ENCODE measurements at places on chromosomes 3 and 15.

GRCh38 chr3:67648229-67648628, 6.2 kb downstream of the SUCLG2 start:
- ATAC-seq: no peak

- peak; percentile 82 for ATAC-seq
These were observed 251.4 kb upstream of the ROPN1 start for GRCh38 chr3:124243177-124243859.

- ATAC-seq: no peak
These were observed 362.6 kb downstream of the SHQ1 start for GRCh38 chr3:72485641-72486040.

- ATAC-seq: no peak
These were observed 102.4 kb upstream of the RASGRP1 start for GRCh38 chr15:38666865-38667510.

GRCh38 chr3:146650691-146651442, 45.7 kb upstream of the PLSCR5 start:
- ATAC-seq: peak; percentile 23

GRCh38 chr3:192880313-192880712, 37.3 kb downstream of the MB21D2 start:
- ATAC-seq: no peak

- ATAC-seq: no peak
These were observed 71.2 kb upstream of the LIPC start for GRCh38 chr15:58360421-58361090.

- ATAC-seq: peak; percentile 46
These were observed 7.4 kb upstream of the U2SURP start for GRCh38 chr3:142993958-142994442.

DNA sequence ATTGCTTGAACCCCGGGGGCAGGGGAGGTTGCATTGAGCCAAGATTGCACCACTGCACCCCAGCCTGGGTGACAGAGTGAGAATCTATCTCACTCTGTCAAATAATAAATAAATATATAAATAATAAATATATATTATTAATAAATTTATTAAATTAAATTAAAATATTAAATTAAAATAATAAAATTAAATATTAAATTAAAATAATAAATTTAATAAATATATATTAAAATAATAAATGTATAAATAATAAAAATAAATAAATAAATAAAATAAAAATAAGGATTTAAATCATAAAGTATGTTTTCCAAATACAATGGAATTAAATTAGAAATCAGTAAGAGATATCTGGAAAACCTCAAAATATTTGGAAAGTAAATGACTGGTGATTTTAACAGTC, 43.3 kb downstream of the ATOSA start:
- no peak for ATAC-seq

GRCh38 chr3:109177908-109178307, 41.4 kb downstream of the C3orf85 start:
- ATAC-seq: no peak

DNA sequence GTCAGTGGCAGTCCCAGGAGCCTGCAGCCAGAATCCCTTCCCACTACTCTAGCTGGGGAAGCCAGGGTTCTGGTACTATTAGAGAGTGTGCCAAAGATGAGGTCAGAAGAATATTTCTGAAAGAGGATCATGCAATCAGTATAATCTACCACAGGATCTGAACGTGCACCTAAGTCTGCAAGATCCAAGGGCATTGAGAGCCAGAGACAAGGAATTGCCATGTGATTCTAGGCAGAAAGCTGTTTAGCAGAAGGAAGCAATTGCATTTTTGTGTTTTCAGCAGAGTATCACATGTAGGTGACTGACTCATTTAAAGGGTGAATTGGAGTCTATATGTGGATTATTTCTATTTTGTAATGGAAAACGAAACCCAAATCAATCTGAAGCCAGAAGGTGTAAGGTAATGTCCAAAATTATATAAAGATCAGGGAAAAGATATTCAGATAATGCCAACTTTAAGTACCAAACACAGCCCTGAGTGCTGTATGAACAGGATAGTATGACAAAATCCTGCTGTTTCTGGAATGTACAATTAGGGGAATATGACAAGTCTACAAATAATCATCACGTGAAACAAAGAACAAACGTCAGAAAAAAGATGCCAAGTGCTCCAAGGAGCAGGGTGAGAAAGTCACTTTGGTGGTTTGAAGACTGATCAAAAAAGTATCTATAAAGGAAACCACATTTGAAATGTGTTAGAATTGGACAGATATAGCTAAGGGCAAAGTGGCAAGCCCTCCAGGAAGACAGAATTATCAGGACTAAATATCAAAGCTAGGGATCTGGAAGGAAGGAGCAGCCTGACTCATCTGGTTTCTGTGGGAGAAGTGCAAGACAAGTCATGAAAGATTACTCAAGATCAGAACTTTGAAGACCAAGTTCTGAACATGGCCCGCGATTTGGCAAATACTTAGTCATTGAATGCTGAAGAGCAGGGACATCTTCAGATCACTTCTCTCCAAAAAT, 1036.6 kb downstream of the NTRK3 start:
- ATAC-seq: no peak
